ENCODE measurements at places on chromosomes 5 and 9.

DNA sequence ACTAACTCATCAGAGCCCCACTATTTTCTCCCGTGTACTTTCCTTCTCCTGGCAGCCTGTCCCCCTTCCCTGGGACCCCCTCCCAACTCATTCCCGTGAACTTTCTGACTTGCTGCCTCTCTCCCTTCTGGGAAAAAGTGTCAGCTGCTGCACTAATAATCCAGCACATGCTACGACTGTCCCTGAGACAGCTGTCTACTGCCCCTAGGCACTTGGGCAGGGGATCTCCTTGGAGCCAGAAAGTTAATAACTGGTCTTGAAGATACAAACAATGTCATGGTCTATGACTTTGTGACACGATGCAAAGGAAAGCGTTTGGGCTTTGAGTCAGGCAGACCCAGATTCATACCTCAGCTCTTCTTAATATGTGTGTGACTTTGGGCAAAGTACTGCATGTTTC, 10.1 kb upstream of the RNF183 start:
- no peaks in the 10 kb centered on the region for H3K27me3 ChIP-seq
- no peak for DNase-seq
- H3K4me1 ChIP-seq = peaks cover 2% of the 10 kb centered on the region
- no peak overlapping the region for H3K27ac ChIP-seq

- no peak overlapping the region for H3K27ac ChIP-seq
- H3K4me3 ChIP-seq = no peak overlapping the region
- peaks cover 37% of the 10 kb centered on the region for H3K4me1 ChIP-seq
- no peaks in the 10 kb centered on the region for H3K36me3 ChIP-seq
Measured at GRCh38 chr5:123817267-123817666, 305.3 kb downstream of the CSNK1G3 start.

- H3K27ac ChIP-seq = no peak overlapping the region
- no peak overlapping the region for H3K4me3 ChIP-seq
- no peaks in the 10 kb centered on the region for H3K4me1 ChIP-seq
- H3K27me3 ChIP-seq = peaks cover 19% of the 10 kb centered on the region
- no peak for DNase-seq
Measured at GRCh38 chr9:87319656-87320055, 178.0 kb upstream of the DAPK1 start.

DNA sequence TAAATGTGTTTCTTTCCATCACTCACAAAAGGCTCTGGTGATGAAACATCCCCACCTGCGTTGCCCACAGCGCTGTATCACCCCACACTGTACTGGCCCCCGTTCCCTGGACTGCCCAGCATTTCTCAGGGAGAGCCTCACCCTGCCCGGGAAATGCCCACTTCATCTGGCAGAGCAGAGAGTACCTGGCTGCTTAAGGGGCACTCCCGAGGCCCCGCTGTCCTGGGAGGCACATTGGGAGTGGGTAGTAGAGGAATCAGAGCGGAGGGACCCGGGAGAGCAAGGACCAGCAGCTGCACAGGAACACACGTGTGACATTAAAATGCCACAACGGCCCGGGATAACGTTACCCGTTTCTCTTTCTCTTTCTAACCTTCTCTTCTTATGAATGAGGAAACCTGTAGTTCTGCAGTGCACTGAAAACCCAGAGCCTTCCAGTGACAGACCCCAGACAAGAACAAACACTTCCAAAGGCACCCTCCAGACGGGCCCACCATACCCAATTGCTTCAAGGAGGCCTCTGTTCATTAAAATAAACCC, 110.0 kb downstream of the ROR2 start:
- no peak overlapping the region for H3K27ac ChIP-seq
- DNase-seq = no peak
- H3K4me1 ChIP-seq = peaks cover 30% of the 10 kb centered on the region
- H3K27me3 ChIP-seq = no peaks in the 10 kb centered on the region
- no peaks in the 10 kb centered on the region for H3K36me3 ChIP-seq

- no peaks in the 10 kb centered on the region for H3K4me1 ChIP-seq
- H3K27ac ChIP-seq = no peak overlapping the region
- H3K27me3 ChIP-seq = no peaks in the 10 kb centered on the region
- H3K36me3 ChIP-seq = peaks cover 17% of the 10 kb centered on the region
- no peak overlapping the region for H3K4me3 ChIP-seq
- DNase-seq = no peak
Measured at GRCh38 chr5:179869101-179869500, 10.5 kb upstream of the MRNIP start.

DNA sequence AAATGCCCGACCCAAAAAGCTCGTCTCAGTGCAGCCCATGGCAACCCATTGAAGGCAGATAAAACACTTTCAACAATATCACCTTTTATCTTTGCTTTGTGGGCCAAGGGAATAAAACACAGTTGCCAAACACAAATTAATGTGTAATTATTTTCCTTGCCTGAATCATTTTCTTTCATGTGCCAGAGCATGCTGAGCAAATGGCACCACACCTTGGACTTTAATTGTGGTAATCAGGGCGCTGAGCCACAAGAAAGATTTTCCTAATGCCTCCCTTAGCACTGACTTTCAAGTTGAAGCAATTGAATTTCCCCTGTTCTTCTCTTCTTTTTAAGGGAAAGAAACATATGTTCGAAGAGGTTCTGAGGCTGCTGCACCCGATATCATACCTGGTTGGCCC, 297.1 kb upstream of the MSX2 start:
- H3K4me1 ChIP-seq = no peaks in the 10 kb centered on the region
- no peaks in the 10 kb centered on the region for H3K36me3 ChIP-seq
- no peak for DNase-seq

GRCh38 chr9:8284884-8285283, 485.3 kb upstream of the DMAC1 start:
- no peaks in the 10 kb centered on the region for H3K27me3 ChIP-seq
- no peaks in the 10 kb centered on the region for H3K36me3 ChIP-seq
- H3K27ac ChIP-seq = no peak overlapping the region
- no peak for DNase-seq

DNA sequence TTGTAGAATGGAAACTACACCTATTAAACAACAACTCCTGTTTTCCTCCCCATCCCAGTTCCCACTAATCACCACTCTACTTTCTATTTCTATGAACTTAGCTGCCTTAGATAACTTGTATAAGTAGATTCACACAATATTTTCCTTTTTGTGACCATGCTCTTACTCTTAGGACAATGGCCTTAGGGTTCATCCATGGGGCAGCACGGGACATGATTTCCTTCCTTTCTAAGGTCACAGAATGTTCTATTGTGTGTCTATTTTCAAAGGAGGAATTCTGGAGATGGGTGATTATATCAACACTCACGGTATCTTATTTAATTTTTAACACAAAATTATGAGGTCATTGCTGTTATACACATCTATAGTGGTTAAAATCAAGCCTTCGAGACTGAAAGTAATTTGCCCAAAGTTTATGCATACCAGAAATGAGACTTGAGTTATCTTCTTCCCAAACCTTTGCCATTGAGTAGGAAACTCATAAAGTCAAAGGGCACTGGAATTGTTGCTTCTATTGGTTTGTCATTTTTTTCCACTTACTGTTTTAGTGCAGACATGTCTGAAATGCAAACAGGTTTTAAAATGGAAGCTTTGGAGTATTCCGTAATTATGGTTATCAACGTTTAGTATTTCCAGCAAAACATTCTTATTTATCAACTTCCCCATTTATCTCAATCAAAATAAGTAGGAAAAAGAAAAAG, 23.6 kb downstream of the CTSL start:
- H3K27me3 ChIP-seq = no peaks in the 10 kb centered on the region
- no peak for DNase-seq
- no peaks in the 10 kb centered on the region for H3K4me1 ChIP-seq
- no peaks in the 10 kb centered on the region for H3K36me3 ChIP-seq
